CD4-positive, alpha-beta T cell treated with Interleukin-6 at 100 ng/mL for 8 hours (primary cell): ENCODE measurements at places on chromosomes 1 and 21.

DNA sequence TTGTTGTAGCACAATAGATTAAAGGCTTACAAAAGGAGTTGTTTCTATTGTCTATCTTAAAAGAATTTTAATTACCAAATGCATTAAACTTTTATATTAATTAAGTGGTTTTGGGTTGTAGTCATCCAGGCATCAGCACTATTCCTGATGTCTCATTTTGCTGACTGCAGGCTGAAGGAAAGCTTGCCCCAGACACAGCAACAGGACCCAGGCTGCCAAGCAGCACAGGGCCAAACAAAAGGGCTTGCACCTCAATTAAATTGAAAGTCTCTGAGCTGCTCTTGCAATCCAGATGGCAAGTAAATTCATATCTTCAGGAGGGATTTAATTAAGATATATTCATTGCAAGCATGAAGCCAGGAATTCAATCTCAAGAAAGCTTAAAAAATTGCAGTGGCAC is 80.7 kb upstream of the CHODL start:
- no peak for DNase-seq

- DNase-seq, result no peak
Measured at GRCh38 chr21:36813052-36813451, 114.1 kb downstream of the SIM2 start.

DNA sequence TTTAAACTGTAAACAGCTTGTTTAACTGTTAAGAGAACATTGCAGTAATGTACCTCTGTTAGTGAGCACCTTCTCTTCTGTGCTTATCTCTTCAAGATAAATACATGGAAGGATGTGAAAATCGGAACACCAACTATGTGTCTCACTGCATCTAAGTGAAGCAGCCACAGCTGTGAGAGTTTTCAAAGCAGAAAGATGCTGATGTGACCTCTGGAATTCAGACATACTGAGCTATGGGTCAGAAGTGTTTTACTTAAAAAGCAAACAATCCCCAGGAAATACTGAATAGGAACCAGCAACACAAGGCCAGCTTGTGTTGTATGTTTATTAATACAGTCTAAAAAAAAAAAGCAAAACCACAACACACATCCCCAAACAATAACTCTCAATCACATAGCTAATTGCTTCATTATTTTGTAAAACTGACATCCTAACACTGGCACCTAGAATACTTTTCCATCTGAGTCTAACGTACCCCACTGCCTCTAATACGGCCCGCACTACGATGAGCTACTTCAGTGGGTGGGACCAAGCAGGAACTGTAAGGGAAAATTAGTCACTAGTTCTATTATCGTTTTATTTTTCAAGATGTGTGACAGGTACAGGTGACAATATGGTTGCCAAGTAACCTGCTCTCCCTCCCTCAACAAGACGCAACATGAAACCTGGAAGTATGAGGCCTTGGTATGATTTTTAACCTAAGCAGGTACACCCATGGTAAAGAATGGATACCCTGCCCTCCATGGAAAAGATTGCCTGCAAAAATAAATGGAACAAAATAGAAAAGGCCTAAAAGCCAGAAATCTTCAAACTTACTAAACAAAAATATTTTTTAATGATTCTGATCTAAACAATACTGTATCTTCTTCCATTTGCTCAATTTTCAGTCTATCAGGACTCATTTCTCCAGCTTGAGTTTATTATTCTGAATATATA is 13.9 kb downstream of the ERRFI1 start:
- DNase-seq, result no peak

DNA sequence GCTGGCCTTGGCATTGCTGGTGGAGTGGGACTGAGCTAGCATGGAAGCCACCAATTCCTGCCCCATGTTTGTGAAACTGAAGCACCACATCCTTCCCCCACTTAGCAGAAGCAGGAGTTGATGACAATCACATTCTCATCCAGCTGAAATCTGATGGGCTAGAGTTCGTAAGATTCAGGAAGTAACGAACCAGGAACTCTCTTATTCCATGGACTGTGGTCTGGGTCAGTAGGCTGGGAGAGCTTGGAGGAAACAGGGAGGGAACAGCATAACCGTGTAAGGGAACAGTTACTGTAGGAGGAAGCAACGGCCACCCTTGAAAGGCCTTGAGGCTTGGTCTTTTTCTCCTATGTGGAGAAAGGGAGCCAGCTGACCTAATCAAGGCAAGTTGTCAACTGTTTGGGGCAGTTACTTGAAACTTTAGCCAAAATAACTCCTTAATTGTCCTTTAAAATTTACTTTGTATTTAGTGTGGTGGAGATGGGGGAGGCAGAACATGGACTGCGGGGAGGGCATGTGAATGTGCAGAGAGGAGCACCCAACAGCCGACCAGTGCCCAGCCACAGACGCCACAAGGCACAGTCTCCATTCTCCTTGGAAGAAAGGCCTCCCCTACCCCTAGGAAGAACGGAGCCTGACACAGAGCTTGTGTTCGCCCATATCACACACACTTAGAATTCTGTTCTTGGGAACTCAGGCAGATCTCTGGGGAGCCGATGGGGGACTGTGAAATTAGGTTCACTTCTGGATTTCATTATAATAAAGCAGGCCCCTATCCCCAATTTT is 2.0 kb upstream of the COQ8A start:
- no peak for DNase-seq

DNA sequence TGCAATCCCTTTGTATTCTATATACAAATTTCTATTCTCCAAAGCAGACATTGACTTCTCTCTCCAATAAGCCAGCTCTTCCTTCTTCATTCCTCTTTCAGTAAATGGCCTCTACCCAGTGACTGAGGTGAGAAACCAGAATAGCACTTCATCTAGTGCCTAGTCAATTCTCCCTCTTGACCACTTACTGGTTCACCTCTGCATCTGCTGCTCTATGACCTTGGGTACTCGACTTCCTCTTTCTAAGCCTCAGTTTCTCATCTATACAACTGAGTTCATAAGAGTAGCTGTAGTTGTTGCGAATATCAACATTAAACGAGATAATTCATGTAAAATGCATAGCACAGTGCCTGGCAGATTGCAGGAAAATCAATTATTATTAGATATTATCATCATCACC is 12.4 kb downstream of the LYST start:
- no peak for DNase-seq

GRCh38 chr1:187977298-187977697 is 1148.5 kb downstream of the PLA2G4A start:
- no peak for DNase-seq

DNA sequence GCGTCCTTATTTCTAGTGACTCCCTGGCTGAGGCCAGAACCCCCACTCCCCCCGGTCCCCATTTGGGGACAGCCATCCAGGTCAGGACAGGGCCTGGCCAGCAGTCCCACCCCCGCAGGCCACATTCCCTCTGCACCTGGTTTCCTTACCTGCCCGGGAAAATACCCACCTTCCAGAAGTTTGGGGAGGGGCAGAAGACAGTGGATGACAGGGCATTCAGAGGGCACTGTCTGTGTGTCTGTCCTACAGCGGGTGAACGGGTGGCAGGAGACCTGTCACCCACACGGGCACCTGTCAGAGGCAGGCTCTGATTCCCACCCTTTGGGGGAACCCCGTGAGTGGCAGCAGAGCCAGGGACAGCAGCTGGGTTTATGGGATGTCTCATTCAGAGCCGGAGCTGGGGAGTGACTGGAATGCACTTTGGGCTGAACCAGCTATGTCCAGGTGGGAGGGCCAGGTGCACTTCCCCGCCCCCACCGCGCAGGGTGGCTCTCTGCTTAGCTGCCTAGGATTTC is 2.0 kb downstream of the ARHGEF16 start:
- DNase-seq, result no peak
